ENCODE measurements at places on chromosomes 5 and 9.

GRCh38 chr9:106482733-106483132 is 380.2 kb upstream of the ZNF462 start:
- no peaks in the 10 kb centered on the region for H3K36me3 ChIP-seq
- H3K27me3 ChIP-seq = no peaks in the 10 kb centered on the region
- H3K4me3 ChIP-seq = no peak overlapping the region
- H3K27ac ChIP-seq = no peak overlapping the region

DNA sequence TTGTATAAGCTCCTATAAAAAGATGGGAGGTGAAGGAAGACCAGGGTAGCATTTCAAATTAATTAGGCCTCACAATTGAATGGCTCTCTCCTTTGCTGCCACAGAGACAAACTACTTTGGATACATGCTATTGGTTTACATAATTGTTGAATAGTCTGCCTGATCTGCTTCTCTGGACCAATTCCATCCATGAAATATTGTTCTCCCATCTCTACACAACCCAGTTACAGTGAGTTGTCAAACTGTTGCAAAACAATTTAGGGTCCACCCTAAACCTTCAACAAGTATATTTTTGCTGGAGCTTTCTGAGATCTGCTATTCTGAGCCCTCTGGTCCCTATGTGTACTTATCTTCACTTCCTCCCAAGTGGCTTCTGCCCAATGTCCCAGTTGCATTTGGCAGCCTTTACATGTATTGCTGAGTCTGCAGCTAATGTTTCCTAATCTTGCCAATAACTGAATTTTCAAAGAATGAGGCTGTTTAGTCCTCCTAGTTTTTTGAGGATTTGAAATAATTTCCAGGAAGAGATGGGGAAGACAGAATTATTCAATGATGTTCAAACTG is 38.9 kb downstream of the AGTPBP1 start:
- H3K4me3 ChIP-seq = no peak overlapping the region
- no peak for DNase-seq

DNA sequence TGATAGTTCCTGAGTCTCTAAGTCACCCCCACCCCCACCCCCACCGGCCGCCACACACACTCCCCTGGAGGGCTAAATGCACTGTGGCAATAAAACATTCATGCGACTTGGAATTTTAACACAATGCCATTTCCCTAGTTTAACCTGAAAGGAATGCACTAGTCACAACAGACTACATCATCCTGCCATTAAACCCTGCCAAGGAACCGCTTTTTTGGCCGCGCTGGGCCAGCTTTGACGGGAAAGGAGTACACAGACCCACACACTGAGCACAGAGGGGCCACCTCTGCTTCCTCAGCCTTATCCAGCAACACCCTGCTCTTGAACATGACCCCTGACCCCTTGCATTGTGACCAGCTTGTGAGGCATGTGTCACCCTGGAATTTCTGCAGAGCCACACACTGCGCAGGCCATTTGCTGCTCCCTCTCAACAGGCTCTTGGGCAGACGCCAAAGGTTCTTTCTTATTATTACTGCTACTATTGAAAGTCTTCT is 165.3 kb downstream of the BNC2 start:
- peak overlapping the region; percentile 36 for H3K4me3 ChIP-seq
- peak overlapping the region; percentile 76 for H3K27ac ChIP-seq
- peak; percentile 88 for DNase-seq

DNA sequence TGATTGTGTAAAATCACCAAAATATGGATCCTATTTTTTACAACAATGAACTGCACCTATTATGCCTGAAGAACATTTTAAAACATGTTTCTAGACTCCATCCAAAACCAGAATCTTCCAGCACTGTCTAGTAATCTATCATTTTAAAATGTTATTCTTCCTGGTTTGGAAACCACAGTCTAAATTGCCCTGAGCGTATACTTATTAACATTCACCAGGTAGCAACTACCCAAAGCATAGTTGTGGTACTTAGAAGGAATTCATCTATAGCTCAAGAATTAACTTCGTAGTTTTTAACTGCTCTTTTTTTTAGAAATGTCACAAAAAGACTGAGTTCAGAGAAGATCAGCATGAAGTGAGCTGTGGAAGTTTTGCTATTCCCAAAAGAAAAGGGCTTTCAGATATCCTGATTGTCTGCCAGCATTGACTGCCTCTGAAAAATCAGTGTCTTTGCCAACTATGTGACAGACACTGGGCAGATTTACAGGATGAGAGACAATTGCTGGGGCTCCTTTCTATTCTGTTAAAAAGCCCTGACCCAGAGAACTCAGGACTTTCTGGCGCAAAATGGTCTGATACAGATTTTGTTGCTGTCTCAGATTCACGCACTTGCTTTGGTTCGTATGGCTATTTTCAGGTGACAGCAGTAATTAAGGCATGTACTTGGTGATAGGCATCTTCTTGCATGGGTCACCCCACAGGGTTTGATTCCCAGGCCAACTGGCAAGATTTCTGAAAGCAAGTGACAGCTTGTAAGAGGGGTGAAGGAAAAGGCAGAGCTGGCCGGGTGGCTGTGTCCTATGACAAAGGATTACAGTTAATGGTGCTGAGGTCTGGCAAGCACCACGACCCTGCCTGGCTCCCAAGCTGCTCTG is 152.5 kb upstream of the RAI14 start:
- H3K27ac ChIP-seq = no peak overlapping the region
- H3K4me1 ChIP-seq = 0 out of 2 replicates have a peak, but pooled peaks cover under 1% of the 10 kb centered on the region
- H3K27me3 ChIP-seq = no peaks in the 10 kb centered on the region
- no peak for DNase-seq
- H3K4me3 ChIP-seq = no peak overlapping the region
- no peaks in the 10 kb centered on the region for H3K36me3 ChIP-seq

- DNase-seq = peak; percentile 35
- no peak overlapping the region for H3K27ac ChIP-seq
- H3K27me3 ChIP-seq = no peaks in the 10 kb centered on the region
- H3K4me1 ChIP-seq = no peaks in the 10 kb centered on the region
- no peak overlapping the region for H3K4me3 ChIP-seq
- no peaks in the 10 kb centered on the region for H3K36me3 ChIP-seq
Measured at GRCh38 chr9:134294153-134295071, 31.8 kb upstream of the RXRA start.

GRCh38 chr5:132850066-132850465 is 16.2 kb downstream of the GDF9 start:
- peaks cover 9% of the 10 kb centered on the region for H3K4me1 ChIP-seq
- no peak overlapping the region for H3K4me3 ChIP-seq
- no peaks in the 10 kb centered on the region for H3K36me3 ChIP-seq
- H3K27ac ChIP-seq = no peak overlapping the region
- H3K27me3 ChIP-seq = no peaks in the 10 kb centered on the region

- no peaks in the 10 kb centered on the region for H3K36me3 ChIP-seq
- H3K27ac ChIP-seq = 0 out of 2 replicates have a peak overlapping the region, but pooled peaks have one; percentile 14
- H3K4me3 ChIP-seq = no peak overlapping the region
- peaks cover 6% of the 10 kb centered on the region for H3K4me1 ChIP-seq
- H3K27me3 ChIP-seq = no peaks in the 10 kb centered on the region
Measured at GRCh38 chr5:78574731-78575161, 73.8 kb downstream of the LHFPL2 start.

DNA sequence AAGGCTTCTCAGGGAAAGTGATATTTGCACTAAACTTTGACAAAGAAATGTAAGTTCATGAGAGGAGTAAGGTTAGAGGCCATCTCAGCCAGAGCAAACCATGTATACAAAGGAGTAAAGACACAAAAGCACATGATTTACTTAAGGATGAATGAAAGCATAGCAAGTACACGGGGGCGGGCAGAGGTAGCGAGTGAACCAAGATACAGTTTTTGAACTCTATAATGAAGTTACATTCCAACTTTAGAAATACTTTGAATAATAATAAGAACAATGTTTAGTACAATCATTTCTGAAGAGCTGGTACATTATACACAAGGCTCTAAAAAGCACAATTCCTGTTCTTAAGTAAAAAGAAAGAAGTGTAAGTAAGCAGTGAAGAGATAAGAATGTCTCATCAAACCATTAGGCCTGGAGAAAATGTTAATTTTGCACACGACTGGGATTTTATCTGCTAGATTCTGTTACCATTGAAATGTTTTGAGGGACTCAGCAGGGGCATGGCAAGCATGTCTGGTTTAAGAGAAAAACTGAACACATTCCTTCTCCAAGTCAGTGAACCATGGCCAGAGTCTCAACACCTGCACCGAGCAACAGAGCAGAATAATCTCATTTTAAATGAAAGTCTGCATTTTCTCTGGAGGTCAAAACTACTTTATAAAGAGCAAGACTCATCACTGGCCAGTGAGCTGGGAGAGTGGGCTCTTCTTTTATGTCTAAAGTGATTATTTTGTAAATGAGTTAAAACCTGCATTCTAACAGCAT is 147.6 kb upstream of the TRPM3 start:
- no peak overlapping the region for H3K4me3 ChIP-seq
- DNase-seq = no peak
- H3K36me3 ChIP-seq = no peaks in the 10 kb centered on the region
- H3K27me3 ChIP-seq = no peaks in the 10 kb centered on the region
- no peak overlapping the region for H3K27ac ChIP-seq

DNA sequence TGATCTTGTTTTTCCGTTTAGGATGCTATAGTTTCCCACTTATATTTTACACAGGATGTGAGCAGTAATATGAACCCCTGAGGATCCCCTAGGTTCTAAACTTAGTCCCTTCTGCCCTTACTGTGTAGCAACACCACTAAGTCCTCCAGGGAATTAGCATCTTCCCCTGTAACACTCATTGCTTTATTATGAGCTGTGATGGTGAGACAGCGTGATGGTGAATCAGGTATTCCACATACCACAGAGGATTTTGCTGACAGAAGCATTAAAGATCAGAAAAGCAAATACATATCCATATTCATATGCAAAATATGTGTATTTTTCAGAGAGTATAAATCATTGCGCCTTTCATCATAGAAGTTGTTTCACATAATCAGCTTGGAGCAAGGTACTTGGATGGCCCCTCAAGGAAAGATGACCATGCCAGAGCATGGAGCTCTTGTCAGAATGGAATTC is 317.0 kb downstream of the ICE1 start:
- H3K27me3 ChIP-seq = no peaks in the 10 kb centered on the region
- H3K36me3 ChIP-seq = no peaks in the 10 kb centered on the region
- no peak for DNase-seq
- H3K27ac ChIP-seq = no peak overlapping the region
- H3K4me3 ChIP-seq = no peak overlapping the region

GRCh38 chr9:23153058-23153457 is 673.0 kb downstream of the ELAVL2 start:
- peak; percentile 36 for DNase-seq
- H3K27me3 ChIP-seq = no peaks in the 10 kb centered on the region
- H3K36me3 ChIP-seq = no peaks in the 10 kb centered on the region
- peaks cover 14% of the 10 kb centered on the region for H3K4me1 ChIP-seq
- no peak overlapping the region for H3K4me3 ChIP-seq
- no peak overlapping the region for H3K27ac ChIP-seq

GRCh38 chr5:95870105-95870672 is 47.7 kb upstream of the GLRX start:
- H3K4me3 ChIP-seq = no peak overlapping the region
- H3K27me3 ChIP-seq = no peaks in the 10 kb centered on the region
- H3K4me1 ChIP-seq = no peaks in the 10 kb centered on the region
- no peaks in the 10 kb centered on the region for H3K36me3 ChIP-seq
- no peak overlapping the region for H3K27ac ChIP-seq

DNA sequence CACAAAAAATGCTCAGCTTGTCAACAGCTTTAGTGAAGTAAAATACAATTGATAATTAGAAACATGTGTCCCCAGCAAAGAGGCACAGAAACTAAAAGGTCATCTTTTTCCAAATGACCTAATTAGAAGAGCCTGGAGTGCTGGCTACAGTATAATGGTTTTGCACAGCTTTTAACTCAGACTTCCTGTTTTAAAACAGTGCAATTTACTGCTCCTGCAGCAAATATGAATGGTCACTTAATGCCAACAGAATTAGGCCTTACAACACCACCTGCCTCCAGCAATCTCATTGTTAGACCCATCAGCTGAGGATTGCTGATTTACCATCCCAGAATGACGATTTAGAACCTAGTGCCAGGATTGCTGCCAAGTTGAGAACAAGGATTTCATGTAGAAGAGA is 239.3 kb downstream of the CETN3 start:
- no peaks in the 10 kb centered on the region for H3K27me3 ChIP-seq
- no peak overlapping the region for H3K4me3 ChIP-seq
- H3K4me1 ChIP-seq = no peaks in the 10 kb centered on the region
- no peak overlapping the region for H3K27ac ChIP-seq

GRCh38 chr9:95494416-95495371 is 22.1 kb downstream of the PTCH1 start:
- H3K27ac ChIP-seq = peak overlapping the region; percentile 52
- peak; percentile 70 for DNase-seq
- H3K36me3 ChIP-seq = no peaks in the 10 kb centered on the region
- no peaks in the 10 kb centered on the region for H3K27me3 ChIP-seq
- H3K4me1 ChIP-seq = peaks cover 66% of the 10 kb centered on the region

- no peak for DNase-seq
- peaks cover 12% of the 10 kb centered on the region for H3K27me3 ChIP-seq
- no peak overlapping the region for H3K27ac ChIP-seq
Measured at GRCh38 chr5:491119-491855, 33.0 kb downstream of the SLC9A3 start.

- H3K36me3 ChIP-seq = peaks cover 10% of the 10 kb centered on the region
- peak overlapping the region; percentile 57 for H3K4me3 ChIP-seq
- DNase-seq = peak; percentile 98
- H3K27me3 ChIP-seq = no peaks in the 10 kb centered on the region
- H3K4me1 ChIP-seq = peaks cover 41% of the 10 kb centered on the region
Measured at GRCh38 chr9:129139993-129140396, 28.8 kb downstream of the PTPA start.

GRCh38 chr5:133317558-133317957 is 265.7 kb downstream of the HSPA4 start:
- DNase-seq = no peak
- no peak overlapping the region for H3K4me3 ChIP-seq
- no peaks in the 10 kb centered on the region for H3K36me3 ChIP-seq
- H3K4me1 ChIP-seq = peaks cover 6% of the 10 kb centered on the region
- no peak overlapping the region for H3K27ac ChIP-seq

- H3K4me1 ChIP-seq = no peaks in the 10 kb centered on the region
- peaks cover 18% of the 10 kb centered on the region for H3K36me3 ChIP-seq
- no peak overlapping the region for H3K27ac ChIP-seq
- no peak for DNase-seq
Measured at GRCh38 chr9:125317704-125318103, 56.1 kb downstream of the GAPVD1 start.

- no peak overlapping the region for H3K4me3 ChIP-seq
- no peak for DNase-seq
- H3K27me3 ChIP-seq = peaks cover 30% of the 10 kb centered on the region
- peaks cover 5% of the 10 kb centered on the region for H3K4me1 ChIP-seq
Measured at GRCh38 chr5:160371294-160371693, 868 bp upstream of the C1QTNF2 start.

GRCh38 chr5:120017513-120017912 is 388.2 kb downstream of the FAM170A start:
- H3K27ac ChIP-seq = no peak overlapping the region
- H3K4me3 ChIP-seq = no peak overlapping the region
- no peaks in the 10 kb centered on the region for H3K27me3 ChIP-seq
- no peaks in the 10 kb centered on the region for H3K36me3 ChIP-seq
- DNase-seq = no peak

GRCh38 chr5:83973925-83974815 is 253.5 kb upstream of the HAPLN1 start:
- peak; percentile 60 for DNase-seq
- H3K4me3 ChIP-seq = peak overlapping the region; percentile 18
- H3K27me3 ChIP-seq = no peaks in the 10 kb centered on the region
- peaks cover 26% of the 10 kb centered on the region for H3K4me1 ChIP-seq
- peak overlapping the region; percentile 80 for H3K27ac ChIP-seq

GRCh38 chr9:93397661-93398373 is 53.7 kb upstream of the FAM120A start:
- H3K27ac ChIP-seq = no peak overlapping the region
- no peak overlapping the region for H3K4me3 ChIP-seq
- H3K27me3 ChIP-seq = no peaks in the 10 kb centered on the region
- H3K4me1 ChIP-seq = no peaks in the 10 kb centered on the region

GRCh38 chr5:139870677-139871076 is 75.1 kb downstream of the PSD2 start:
- no peak overlapping the region for H3K4me3 ChIP-seq
- H3K4me1 ChIP-seq = peaks cover 5% of the 10 kb centered on the region
- H3K27ac ChIP-seq = no peak overlapping the region
- no peak for DNase-seq
